ENCODE measurements at places on chromosomes 7 and 10. TPM values are rescaled to one million over a fixed set of nuclear protein-coding genes. Genes with fewer than 3 reads are reported as not detected.
A peak's percentile ranks its signal among the peaks of the same experiment; 100 is the strongest.

GRCh38 chr7:116970238-116970910 lies 17.1 kb downstream of the ST7 start:
- no peak for DNase-seq
- no peaks in the 10 kb centered on the region for H3K36me3 ChIP-seq
- no peak overlapping the region for H3K4me3 ChIP-seq
- no peak overlapping the region for H3K27ac ChIP-seq
- no peaks in the 10 kb centered on the region for H3K4me1 ChIP-seq
- H3K27me3 ChIP-seq = no peaks in the 10 kb centered on the region

DNA sequence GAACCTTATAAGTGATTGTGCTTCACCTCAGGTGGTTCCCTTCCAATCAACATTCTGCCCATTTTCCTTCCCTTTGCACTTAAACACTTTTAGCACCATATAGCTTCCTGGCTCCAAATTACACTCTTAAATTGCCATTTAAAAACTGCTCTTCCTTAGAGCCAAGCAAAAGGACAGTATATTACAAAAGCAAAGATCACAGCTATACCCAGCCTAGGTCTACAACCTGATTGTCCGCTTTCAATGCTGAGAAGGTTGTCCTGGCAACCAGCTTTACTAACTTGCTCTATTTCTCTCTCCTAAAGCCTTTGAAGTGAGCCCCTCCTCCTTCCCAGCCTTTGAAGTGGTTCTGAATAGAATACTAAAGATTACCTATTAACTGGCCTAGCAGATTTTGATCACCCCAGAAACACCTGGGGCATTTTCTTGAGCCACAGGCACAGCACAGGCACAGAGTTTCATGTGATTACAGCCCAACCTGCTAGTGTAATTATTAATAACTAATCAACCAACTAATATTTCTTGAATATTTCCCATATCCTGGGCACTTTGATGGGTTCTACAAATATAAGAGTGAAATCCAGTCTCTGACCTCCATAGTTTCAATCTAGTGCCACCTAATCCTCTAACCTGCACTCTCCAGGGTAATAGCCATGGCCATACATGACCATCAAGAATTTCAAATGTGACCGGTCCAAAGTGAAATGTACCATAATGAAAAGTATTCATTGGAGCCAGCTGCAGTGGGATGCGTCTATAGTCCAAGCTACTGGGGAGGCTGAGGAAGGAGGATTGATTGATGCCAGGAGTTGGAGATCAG lies 63.6 kb upstream of the TRIM24 start:
- no peak overlapping the region for H3K27ac ChIP-seq
- DNase-seq = no peak
- no peak overlapping the region for H3K4me3 ChIP-seq
- no peaks in the 10 kb centered on the region for H3K4me1 ChIP-seq
- H3K27me3 ChIP-seq = no peaks in the 10 kb centered on the region

GRCh38 chr10:131085091-131085860 lies 226.2 kb downstream of the TCERG1L start:
- H3K27ac ChIP-seq = no peak overlapping the region
- no peaks in the 10 kb centered on the region for H3K4me1 ChIP-seq
- DNase-seq = no peak
- H3K36me3 ChIP-seq = no peaks in the 10 kb centered on the region
- no peaks in the 10 kb centered on the region for H3K27me3 ChIP-seq

DNA sequence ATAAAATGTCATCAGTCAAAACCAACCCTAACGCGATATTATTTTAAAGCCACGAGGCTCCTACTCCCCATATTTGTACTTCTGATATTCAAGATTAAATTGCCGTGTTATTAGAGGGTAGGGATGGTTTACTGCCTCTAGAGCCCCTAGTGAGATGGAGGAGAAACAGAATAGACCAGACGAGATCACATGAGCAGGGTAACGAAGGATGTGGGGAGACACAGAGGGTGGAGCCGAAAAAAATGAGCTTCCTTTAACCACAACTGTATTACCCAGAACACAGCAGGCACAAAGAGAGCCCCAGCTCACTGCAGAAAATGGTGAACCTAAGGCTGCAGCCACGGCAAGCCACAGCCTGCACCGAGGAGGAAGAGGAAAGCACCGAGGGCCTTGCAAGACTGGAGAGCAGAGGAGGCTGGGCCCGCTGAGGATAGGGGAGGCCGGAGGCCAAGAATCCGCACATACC lies 14.3 kb downstream of the ZC3HAV1 start:
- H3K4me1 ChIP-seq = no peaks in the 10 kb centered on the region
- no peaks in the 10 kb centered on the region for H3K27me3 ChIP-seq
- no peaks in the 10 kb centered on the region for H3K36me3 ChIP-seq
- H3K27ac ChIP-seq = no peak overlapping the region
- no peak overlapping the region for H3K4me3 ChIP-seq

- no peak overlapping the region for H3K4me3 ChIP-seq
- H3K27ac ChIP-seq = no peak overlapping the region
- no peaks in the 10 kb centered on the region for H3K36me3 ChIP-seq
Observed at GRCh38 chr7:54663186-54663585, 95.8 kb downstream of the SEC61G start.

DNA sequence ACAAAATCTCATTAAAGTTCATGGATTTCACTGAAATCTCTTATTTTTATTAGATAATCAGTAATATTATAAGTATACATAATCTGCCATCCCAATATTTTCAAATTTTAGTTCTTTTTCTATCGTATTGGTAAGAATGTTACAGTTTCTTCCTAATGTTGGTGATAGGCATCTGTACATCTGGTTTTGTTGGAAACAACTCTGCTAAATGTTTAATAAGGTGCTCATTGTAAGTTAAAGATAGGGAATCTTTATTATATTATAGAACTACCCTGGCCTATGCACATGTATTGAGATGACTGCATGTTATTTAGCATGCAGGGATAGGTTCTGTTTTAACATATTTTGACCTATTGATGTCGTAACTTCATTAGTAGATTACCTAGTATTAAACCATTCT lies 188.6 kb upstream of the PRPS1L1 start:
- H3K4me1 ChIP-seq = no peaks in the 10 kb centered on the region
- H3K27me3 ChIP-seq = no peaks in the 10 kb centered on the region
- no peak for DNase-seq
- no peaks in the 10 kb centered on the region for H3K36me3 ChIP-seq

DNA sequence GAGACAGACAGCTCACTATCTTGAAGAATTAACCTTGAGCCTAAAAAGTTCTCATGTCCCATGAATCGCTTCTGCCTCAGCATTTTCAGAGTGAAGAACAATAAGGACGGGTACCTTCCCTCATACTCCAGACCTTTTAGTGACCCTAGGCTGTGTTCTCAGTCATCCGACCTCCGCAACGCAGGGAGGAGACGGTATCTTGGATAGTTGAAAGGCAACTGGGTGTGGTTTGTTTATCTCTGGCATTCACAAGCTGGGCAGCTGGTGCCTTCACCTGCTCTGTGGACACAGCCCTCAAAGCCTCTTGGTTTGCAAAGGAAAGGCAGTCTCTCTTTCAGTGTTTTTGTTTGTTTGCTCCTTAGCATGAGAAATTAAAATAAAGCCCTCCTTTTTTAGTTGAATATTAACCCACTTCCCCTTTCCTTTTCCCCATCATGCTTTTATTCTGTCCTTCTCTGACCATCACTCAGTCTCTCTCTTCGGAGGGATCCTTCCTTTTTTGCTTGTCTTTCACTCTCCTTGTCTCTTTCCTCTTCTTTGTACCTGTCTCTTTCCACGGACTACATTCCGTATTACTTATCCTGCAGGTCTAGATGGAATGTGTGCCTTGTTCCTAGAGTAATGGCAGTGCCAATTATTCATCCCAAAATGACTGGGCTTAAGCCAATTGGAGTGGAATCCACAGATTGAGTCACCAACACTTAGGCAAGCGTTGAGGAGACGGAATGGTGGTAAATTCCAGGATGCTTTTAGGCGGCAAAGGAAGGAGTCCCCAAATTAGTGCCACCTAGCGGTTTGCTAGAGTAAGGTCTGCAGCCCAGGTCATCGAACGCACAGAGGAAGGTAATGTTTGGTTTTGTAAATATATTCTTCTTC lies 45.8 kb downstream of the PRR15 start:
- no peaks in the 10 kb centered on the region for H3K36me3 ChIP-seq
- no peaks in the 10 kb centered on the region for H3K27me3 ChIP-seq
- peaks cover 23% of the 10 kb centered on the region for H3K4me1 ChIP-seq
- peak; percentile 60 for DNase-seq

DNA sequence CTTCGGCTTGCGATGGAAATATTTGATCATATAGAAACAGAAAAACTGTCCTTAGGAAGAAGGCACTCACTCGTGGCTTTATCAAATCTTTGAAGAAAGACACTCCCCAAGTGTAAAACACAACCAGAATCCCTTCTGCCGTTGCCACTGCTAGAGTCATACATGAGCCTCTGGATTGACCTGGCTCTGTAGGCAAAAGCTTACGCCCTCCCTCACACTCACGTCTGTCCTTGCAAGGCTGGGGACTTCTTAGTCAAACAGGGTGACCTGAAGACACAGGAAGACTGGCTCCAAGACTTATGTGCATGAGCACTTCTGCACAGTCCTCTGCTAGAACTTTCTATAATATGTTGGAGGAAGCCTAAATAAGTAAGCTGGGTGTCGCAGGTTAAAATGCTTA lies 135.4 kb upstream of the MDFIC start:
- H3K36me3 ChIP-seq = no peaks in the 10 kb centered on the region
- H3K27me3 ChIP-seq = no peaks in the 10 kb centered on the region
- peaks cover 12% of the 10 kb centered on the region for H3K4me1 ChIP-seq
- DNase-seq = no peak
- H3K4me3 ChIP-seq = no peak overlapping the region
- H3K27ac ChIP-seq = no peak overlapping the region

GRCh38 chr7:32881074-32881982 lies 10.2 kb downstream of the KBTBD2 start:
- no peak overlapping the region for H3K27ac ChIP-seq
- peaks cover 12% of the 10 kb centered on the region for H3K4me1 ChIP-seq
- H3K36me3 ChIP-seq = no peaks in the 10 kb centered on the region
- DNase-seq = peak; percentile 41
- no peak overlapping the region for H3K4me3 ChIP-seq

DNA sequence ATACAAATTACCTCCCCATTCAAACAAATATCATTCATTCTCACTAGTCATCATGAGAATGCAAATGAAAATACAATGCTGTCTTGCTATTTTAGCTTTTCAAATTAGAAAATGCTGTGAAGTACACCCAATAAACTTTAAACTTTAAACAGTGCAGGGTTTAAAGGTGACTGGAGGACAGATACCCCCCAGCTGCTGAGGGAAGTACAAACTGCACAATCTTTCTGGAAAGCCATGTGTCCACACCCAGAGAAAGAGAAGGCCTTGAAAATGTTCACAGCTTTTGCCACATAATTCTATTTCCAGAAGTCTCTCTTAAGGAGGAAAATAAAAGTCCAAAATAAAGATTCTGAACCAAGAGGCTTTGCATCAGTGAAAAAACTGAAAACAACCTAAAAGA lies 56.5 kb downstream of the PIK3AP1 start:
- H3K4me1 ChIP-seq = peaks cover 16% of the 10 kb centered on the region
- H3K36me3 ChIP-seq = no peaks in the 10 kb centered on the region
- H3K27me3 ChIP-seq = peaks cover 2% of the 10 kb centered on the region
- no peak for DNase-seq
- H3K4me3 ChIP-seq = no peak overlapping the region

GRCh38 chr7:158672975-158673374 lies 31.6 kb downstream of the NCAPG2 start:
- peaks cover 10% of the 10 kb centered on the region for H3K36me3 ChIP-seq
- H3K4me1 ChIP-seq = peaks cover 5% of the 10 kb centered on the region
- no peak overlapping the region for H3K4me3 ChIP-seq
- no peaks in the 10 kb centered on the region for H3K27me3 ChIP-seq
- DNase-seq = no peak

GRCh38 chr7:112789453-112789816 lies 758 bp downstream of the TMEM168 start:
- H3K27me3 ChIP-seq = no peaks in the 10 kb centered on the region
- DNase-seq = no peak
- peak overlapping the region; percentile 90 for H3K27ac ChIP-seq
- peaks cover 2% of the 10 kb centered on the region for H3K36me3 ChIP-seq

DNA sequence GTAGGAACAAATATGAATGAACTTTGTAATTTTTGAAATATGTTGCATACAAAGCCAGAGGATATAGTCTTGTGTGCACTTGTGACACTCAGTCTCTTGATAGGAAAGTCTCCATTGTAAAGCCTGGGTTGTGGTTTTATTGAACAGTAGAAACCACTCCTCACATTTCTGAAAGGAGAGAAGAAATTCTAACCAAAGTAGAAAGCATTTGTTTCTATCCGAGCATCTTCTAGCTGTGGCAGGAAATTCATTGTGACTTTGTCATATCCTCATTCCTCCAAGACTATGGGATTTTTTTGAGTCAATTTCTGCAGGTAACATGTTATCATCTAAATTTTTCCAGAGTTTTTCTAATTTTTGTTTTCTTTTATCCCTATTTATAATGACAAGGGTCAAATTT lies 55.5 kb upstream of the NCF1 start:
- no peak overlapping the region for H3K27ac ChIP-seq
- peaks cover 64% of the 10 kb centered on the region for H3K36me3 ChIP-seq
- DNase-seq = peak; percentile 4
- H3K4me3 ChIP-seq = no peak overlapping the region
- H3K4me1 ChIP-seq = peaks cover 6% of the 10 kb centered on the region
- no peaks in the 10 kb centered on the region for H3K27me3 ChIP-seq

DNA sequence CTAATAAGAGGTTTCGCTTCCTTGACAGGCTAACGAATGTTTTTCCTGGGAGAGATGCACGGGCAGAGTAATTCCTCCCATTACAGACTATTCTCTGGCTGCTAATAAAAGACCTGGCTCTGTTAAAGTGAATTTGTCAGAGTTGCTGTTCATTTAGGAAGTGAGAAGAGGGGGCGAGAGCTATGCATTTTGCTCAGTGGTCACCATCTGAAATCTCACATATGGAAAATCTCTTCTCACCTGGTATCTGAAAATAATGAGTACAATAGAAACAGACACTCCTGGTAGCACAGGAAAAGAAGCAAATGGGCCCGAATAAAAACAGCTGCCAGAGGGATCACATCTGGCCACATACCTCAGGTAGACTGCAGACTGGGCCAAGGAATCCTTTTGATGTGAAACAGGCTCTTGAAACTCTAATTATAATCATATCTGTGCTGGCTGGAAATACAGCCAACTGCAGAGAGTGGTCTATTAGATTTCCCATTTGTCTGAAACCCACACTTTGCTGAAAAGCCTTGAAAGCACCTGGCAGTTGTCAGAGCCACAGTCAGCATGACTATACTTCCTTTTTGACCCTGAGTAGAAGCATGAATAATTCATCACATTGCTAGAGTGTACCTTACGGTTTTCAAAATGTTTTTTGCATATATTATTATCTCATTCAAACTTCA lies 33.6 kb downstream of the AOAH start:
- no peaks in the 10 kb centered on the region for H3K27me3 ChIP-seq
- peaks cover 9% of the 10 kb centered on the region for H3K4me1 ChIP-seq
- H3K4me3 ChIP-seq = no peak overlapping the region
- DNase-seq = no peak
- H3K36me3 ChIP-seq = no peaks in the 10 kb centered on the region

GRCh38 chr7:45368129-45368807 lies 205.9 kb upstream of the ADCY1 start:
- H3K4me1 ChIP-seq = no peaks in the 10 kb centered on the region
- H3K27me3 ChIP-seq = no peaks in the 10 kb centered on the region
- H3K27ac ChIP-seq = no peak overlapping the region

GRCh38 chr10:44776181-44776580 lies 135.0 kb upstream of the TMEM72 start:
- no peaks in the 10 kb centered on the region for H3K36me3 ChIP-seq
- no peaks in the 10 kb centered on the region for H3K27me3 ChIP-seq
- peak; percentile 56 for DNase-seq
- no peak overlapping the region for H3K4me3 ChIP-seq

Gene ELMO1
- total RNA-seq = 17.8 TPM

Gene GLRX3
- 116 TPM for total RNA-seq

Gene CDNF
- 2.0 TPM for total RNA-seq

Gene SOSTDC1
- total RNA-seq = 0.14 TPM

Gene CARD11
- 6.6 TPM for total RNA-seq

Gene LMOD2
- total RNA-seq = not detected

Gene IFIT1
- total RNA-seq = 335 TPM

Gene LIPK
- not detected for total RNA-seq

Gene HOXA6
- not detected for total RNA-seq

Measured in astrocyte (in vitro differentiated cells and primary cell).